Bronchus fibroblast of lung (primary cell): ENCODE measurements at places on chromosomes 4 and X. TPM values are rescaled to one million over a fixed set of nuclear protein-coding genes. Genes with fewer than 3 reads are reported as not detected.

GAGE1 gene
- not detected in 2 replicates for total RNA-seq

HS6ST2 gene
- total RNA-seq, result 0.59 and 1.5 TPM in 2 replicates

SH3D19 gene
- total RNA-seq, result 17.3 and 18.9 TPM in 2 replicates

IL2 gene
- not detected in 2 replicates for total RNA-seq

UGT2B17 gene
- total RNA-seq, result not detected in 2 replicates

PCSK1N gene
- 0.17 TPM in 1 of 2 replicates, not detected in the other for total RNA-seq

FGFBP2 gene
- total RNA-seq, result not detected in 2 replicates

MAGEA11 gene
- total RNA-seq, result not detected in 2 replicates

SMIM10 gene
- 11.4 and 14.3 TPM in 2 replicates for total RNA-seq

RASGEF1B gene
- total RNA-seq, result not detected in 2 replicates

ARX gene
- not detected in 2 replicates for total RNA-seq

PAGE2 gene
- not detected in 2 replicates for total RNA-seq

TMPRSS11A gene
- total RNA-seq, result not detected in 2 replicates

GC gene
- total RNA-seq, result not detected in 2 replicates

CT55 gene
- total RNA-seq, result not detected in 2 replicates
